ENCODE measurements at places on chromosomes 6 and 20.

- no peak for DNase-seq
Observed at GRCh38 chr6:163468738-163469137, 54.2 kb downstream of the QKI start.

GRCh38 chr20:48794360-48794759, 33.4 kb downstream of the PREX1 start:
- no peak for DNase-seq

DNA sequence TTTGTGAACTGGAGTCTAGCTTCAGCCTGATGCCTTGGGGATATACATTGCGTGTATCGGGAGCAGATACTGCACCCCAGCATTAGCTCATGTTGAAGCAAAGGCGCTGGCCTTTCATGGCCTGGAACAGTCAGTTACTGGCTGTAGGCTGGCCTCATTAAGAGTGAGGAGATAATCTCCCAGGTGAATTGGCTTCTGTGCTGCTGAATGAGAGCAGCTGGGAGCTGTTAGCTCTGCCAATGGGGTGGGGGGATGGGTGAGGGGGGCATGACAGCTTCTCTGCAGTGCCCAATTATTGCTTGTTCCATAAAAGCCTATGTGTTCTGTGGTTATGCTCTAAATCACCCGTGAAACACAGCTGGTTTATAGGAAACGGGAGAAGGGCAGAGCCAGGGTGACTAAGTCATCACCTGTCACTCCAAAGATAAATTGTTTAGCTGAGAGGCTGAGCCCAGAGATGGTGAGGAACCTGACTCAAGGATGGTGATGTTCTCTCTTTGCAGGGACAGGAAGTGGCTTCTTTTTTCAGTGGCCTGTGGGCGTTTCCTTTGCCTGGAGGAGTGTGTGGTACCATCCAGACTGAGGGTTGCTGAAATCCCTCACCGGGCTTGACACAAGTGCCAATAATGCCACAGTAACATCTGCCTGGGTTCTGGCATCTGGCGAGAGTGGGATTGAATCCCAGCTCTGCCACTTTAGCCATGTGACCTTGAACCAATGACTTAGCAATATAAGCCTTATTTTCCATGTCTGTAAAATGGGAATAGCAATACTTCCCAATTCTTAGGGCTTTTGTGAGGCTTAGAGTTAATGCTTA, 170.8 kb downstream of the BCAS1 start:
- peak; percentile 69 for DNase-seq

- DNase-seq: no peak
Observed at GRCh38 chr6:128882560-128882959, 378 bp upstream of the LAMA2 start.

DNA sequence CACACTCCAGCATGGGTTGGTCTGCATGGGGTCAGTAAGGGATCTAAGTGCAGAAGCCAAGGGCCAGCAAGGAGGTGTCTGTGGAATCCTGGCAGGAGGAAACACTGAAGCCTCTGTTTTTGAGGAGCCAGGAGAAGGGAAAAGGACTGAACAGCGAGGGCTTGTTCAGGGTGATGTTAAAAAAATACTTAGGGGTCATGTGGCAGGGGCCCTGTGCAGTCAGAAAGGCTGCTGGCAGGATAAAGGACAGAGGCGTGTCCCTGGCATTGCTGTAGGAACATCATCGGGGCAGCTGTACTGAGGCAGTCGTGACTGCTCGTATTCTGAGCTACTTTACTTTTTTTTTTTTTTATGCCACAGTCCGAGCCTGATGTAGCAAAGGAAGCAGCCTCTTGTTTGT, 127.1 kb upstream of the ZFP64 start:
- DNase-seq: no peak

DNA sequence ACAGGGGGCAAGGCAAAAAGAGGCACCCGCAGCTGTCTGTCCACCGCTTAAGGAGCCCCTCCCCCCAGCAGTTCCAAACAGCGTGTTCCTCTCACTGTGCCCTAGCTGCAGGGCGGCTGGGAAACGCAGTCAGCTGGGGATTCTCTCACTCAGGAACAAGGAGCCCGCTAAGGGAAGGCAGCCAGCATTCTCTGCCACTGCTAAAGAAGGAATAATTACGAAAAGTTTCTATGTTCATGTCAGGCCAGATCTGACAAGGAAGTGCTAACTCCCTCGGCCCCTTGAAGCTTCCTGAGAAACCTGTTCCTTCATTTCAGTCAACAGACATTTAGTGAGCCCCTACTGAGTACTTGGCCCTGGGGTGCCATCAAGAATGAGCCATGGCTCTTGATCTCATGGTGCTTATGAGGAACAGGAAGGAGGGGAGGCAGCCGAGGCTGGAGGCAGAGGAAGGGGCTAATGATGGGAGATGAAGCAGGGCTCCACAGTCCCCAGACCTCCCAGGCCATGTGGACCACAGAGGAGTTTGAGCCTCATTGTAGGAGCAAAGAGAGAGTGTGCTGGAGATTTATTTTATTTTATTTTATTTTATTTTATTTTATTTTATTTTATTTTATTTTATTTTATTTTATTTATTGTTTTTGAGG, 101.7 kb upstream of the PMEPA1 start:
- DNase-seq: no peak

GRCh38 chr6:163627274-163628062, 212.9 kb downstream of the QKI start:
- DNase-seq: no peak

DNA sequence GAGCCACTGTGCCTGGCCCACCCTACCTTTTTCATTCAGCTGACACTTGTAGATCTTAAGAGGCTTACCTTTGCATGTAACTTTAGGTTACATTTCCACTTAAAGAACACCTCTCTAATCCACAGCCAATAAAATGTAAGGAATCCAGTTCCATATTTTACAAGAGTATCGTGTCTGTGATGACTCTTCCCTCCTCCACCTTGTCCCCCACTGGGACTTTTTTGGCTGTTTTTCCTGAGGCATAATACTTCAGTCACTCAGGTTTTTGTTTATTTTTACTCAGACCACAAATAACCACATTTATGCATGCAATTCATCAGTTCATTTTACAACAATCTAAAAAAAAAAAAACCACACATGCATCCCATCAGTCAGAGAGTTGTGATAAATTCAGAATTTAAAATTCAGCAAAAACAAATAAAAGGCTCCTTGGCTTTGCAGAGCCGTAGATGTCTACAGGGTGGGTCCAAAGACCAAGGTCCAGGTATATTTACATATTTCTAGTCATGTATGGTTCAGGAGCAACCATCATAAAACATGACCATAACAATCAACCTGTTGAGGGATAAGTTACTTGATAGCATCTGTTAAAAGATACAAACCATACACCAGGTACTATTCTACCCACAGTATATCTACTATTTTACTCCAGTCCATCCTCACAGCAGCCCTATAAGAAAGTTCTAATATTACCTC, 9.9 kb downstream of the ATXN1 start:
- no peak for DNase-seq

Measured in CD4-positive, alpha-beta T cell treated with Interleukin-21 for 1 hour (primary cell).